ENCODE measurements at places on chromosomes 12 and 14.

- DNase-seq = no peak
Observed at GRCh38 chr12:95848575-95849388, 10.0 kb upstream of the SNRPF start.

- DNase-seq = no peak
Observed at GRCh38 chr12:59890896-59891579, 295.2 kb downstream of the SLC16A7 start.

DNA sequence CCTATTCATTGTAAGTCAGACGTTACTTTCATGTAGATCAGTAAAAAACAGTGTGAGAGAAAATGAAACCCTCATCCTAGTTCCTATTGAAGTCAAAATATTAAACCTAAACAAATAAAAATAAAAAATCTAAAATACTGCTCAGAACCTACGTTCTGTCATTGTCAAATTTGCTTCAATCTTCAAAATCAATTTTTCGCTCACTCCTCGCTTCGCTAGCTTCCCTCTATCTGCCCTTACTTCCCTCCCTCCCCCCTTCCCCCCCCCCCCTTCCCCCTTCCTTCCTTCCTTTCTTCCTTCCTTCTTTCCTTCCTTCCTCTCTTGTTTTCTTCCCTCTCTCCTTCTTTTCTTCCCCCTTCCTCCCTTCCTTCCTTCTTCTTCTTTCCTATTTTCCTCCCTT lies 310.9 kb upstream of the PDE3A start:
- no peak for DNase-seq

- no peak for DNase-seq
Observed at GRCh38 chr14:86797075-86797351, 1196.0 kb downstream of the GALC start.

DNA sequence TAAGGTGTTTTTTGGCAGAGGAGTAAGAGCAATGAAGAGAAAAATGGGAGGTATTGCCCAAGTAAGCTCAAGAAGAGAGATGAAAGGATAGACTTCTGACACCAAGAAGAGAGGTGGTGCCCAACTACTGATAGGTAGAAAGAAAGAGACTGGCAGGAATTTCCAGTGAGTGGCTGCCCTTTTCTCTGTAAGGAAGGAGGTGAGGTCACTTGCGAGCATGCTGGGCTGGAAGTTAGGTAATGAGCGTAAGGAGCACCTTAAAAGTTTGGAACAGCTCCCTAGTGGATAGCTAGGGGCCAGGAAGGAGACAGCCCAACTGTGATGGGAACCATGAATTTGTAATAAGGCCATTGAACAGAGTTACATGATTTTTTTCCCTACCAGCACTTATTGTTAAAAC lies 127.0 kb downstream of the ANO6 start:
- DNase-seq = no peak

- no peak for DNase-seq
Observed at GRCh38 chr12:129862561-129863175, 41.2 kb downstream of the TMEM132D start.

DNA sequence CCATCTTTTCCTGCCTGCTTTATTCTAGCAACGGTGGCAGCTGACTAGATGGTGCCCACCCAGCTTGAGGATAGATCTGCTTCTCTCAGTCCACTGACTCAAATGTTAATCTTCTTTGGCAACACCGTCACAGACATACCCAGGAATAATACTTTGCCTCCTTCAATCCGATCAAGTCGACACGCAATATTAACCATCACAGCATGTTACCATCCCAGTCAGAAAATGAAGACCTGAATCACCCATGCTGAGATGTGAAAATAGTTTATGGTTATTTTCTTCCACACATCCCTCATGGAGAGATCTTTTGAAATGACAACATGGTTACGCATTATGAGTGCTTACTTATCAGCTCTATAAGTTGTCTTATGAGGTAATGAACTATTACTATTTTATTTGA lies 392.8 kb downstream of the SEC23A start:
- DNase-seq = no peak

DNA sequence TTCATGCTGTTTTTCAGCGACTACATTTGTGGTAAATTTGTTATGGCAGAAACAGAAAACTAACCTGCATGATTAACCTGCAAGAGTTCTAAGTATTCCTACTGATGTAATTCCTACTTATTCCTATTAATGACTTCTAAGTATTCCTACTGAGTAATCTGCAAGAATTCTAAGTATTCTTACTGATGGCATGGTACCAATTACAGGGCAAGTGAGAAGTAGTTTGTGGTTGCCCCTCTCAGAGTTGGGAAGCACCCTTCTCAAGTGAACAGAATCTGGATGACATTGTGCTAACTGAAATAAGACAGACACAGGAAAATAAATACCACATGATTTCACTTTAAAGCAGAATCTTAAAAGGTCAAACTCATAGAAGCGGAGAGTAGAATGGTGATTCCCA lies 100.9 kb upstream of the CPNE8 start:
- DNase-seq = no peak

GRCh38 chr12:115008929-115009328 lies 325.0 kb upstream of the TBX3 start:
- no peak for DNase-seq

DNA sequence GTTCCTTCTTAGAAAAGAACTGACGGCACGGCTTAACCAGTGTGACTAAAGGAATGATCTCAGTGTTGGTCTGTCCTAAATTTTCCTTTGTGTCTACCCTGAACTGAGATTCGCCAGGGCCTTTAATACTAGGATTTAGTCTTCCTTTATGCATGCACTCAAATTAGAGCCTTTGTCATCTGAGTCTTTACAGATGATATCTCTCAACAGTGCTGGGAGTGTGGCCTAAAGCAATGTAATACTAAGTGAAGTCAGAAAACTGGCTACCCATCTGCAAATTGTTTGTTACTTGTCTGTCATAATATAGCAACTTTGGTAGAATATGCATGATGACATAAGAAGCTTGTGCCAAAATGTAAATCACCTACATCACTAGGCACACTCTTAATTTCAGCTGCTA lies 95.4 kb downstream of the PTPRO start:
- no peak for DNase-seq

- DNase-seq = no peak
Observed at GRCh38 chr14:30180219-30180618, 252.6 kb upstream of the PRKD1 start.
